ENCODE measurements at places on chromosomes 16 and 17. TPM values are rescaled to one million over a fixed set of nuclear protein-coding genes. Genes with fewer than 3 reads are reported as not detected.

- no peaks in the 10 kb centered on the region for H3K27me3 ChIP-seq
- no peak for DNase-seq
- no peak overlapping the region for H3K4me3 ChIP-seq
- peaks cover 60% of the 10 kb centered on the region for H3K36me3 ChIP-seq
Measured at GRCh38 chr16:74305978-74306784, 9.6 kb downstream of the PSMD7 start.

The BCAR1 gene
- total RNA-seq: 0.95 TPM

DNA sequence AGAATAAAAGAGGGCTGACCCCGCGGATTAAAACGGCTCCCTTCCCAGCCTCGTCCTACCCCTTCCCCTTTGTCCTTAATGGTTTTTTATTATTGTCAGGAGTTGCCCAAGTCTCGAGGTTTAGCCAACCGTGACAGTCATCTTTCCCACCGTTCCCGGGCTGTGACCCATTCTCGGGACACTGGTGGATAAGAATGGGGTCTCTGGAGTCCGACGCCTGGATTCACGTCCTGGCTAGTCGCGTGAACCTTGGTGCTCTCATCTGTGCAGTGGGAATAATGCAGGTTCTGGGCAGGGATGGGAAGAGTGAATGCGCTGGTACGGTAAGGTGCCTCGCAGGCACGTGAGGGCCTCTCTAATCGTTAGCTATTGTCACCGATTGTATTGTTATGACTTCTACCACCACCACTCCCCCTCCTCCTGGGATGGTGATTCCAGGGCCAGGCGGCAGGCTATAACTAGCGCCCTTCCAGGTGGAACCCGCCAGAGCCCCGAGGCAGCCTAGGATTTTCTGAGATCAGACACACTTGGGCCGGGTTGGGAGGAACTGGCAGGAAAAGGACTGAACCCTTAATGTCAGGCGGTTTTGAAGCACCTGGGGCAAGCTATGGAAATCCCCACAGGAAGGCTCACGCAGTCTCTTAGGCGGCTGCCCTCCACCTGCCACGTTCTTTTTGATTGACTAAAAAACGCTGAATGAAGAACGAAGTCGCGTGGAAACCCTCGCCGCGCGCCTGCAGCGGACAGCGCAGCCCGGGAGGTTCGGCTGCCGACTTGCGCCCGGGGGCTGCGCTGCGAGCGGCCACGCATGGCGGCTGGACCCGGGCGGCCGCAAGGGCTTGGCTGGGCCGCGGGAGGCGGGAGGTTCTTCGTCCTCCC lies 2.7 kb downstream of the HS3ST3B1 start:
- H3K36me3 ChIP-seq: no peaks in the 10 kb centered on the region
- H3K27ac ChIP-seq: peak overlapping the region; percentile 82

DNA sequence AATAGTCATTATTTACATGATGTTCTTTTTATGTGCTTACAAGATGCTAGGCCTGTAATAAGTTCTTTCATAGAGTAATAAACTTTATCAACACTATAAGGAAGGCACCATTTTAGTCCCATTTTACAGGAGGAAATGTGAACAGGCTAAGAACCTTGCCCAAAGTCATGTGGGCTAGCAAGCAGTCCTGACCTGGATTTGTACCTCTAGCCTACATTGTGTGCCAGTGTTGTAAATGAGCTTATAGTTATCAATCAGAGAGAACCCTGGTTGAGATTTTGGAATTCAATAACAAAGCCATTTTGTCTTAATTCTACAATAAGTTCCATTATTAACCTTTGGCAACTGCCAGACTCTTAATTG lies 6.7 kb upstream of the TBKBP1 start:
- H3K36me3 ChIP-seq: peaks cover 4% of the 10 kb centered on the region
- no peak overlapping the region for H3K4me3 ChIP-seq
- DNase-seq: no peak
- H3K27ac ChIP-seq: no peak overlapping the region

The CA4 gene
- total RNA-seq: not detected

GRCh38 chr17:81867170-81867990 lies 3.8 kb downstream of the ARHGDIA start:
- no peak overlapping the region for H3K27ac ChIP-seq
- H3K4me3 ChIP-seq: no peak overlapping the region
- DNase-seq: no peak
- H3K27me3 ChIP-seq: no peaks in the 10 kb centered on the region
- peaks cover 27% of the 10 kb centered on the region for H3K36me3 ChIP-seq

DNA sequence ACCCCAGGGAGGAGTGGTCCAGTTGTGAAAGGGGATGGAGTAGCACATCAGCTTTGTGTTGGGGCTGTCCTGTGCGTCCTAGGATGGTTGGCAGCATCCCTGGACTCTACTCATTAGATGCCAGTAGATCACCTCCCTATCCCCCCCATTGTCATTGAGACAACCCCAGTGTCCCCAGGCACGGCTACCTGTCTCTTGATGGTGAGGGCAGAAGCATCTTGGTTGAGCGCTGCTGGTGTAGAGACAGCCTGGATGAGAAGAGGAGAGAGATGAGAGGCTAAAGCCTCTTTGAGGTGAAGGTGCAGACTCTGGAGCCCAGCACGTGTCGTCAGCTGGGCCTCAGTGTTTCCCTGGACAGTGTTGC lies 55.4 kb downstream of the TNFRSF13B start:
- no peaks in the 10 kb centered on the region for H3K27me3 ChIP-seq
- peaks cover 11% of the 10 kb centered on the region for H3K4me1 ChIP-seq
- DNase-seq: no peak
- no peak overlapping the region for H3K27ac ChIP-seq

The TBL3 gene
- 74.6 TPM for total RNA-seq

GRCh38 chr17:82201498-82201910 lies 11.1 kb downstream of the CCDC57 start:
- H3K27ac ChIP-seq: no peak overlapping the region
- H3K27me3 ChIP-seq: no peaks in the 10 kb centered on the region
- peaks cover 2% of the 10 kb centered on the region for H3K36me3 ChIP-seq
- DNase-seq: no peak
- peaks cover 46% of the 10 kb centered on the region for H3K4me1 ChIP-seq

- H3K4me3 ChIP-seq: no peak overlapping the region
- H3K27ac ChIP-seq: no peak overlapping the region
- no peaks in the 10 kb centered on the region for H3K36me3 ChIP-seq
- peaks cover 16% of the 10 kb centered on the region for H3K4me1 ChIP-seq
Measured at GRCh38 chr16:84818989-84819643, 669 bp upstream of the CRISPLD2 start.

The RPAIN gene
- total RNA-seq: 51.0 TPM

DNA sequence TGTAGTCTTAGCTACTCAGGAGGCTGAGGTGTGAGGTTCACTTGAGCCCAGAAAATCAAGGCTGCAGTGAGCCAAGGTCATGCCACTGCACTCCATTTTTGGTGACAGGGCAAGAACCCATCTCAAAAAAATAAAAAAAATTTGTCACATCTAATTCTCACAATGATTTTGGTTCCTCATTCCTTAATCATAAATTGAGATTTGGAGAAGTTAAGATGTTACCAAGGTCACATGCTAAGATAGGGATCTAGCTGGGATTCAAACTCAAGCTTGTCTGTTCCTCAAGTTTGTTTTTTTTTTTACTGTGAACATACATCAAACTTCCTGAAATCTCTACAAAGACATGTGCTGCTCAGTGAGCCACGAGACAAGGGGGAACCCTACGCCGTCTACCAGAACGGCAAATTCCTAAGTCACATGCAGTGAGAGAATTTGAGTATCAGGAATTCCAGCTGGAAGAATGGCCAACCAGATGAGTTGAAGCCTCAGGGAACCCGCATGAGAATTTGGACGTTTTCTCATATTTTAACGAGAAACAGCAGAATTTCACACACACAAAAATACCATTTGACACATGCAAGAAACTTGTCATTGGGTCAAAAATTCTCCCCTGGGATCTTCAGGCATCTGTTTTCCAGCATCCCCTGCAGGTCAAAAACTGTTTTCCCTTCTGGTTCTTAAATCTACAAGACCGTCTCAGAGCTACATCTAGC lies 414.1 kb upstream of the GOT2 start:
- DNase-seq: no peak
- H3K4me3 ChIP-seq: no peak overlapping the region
- no peaks in the 10 kb centered on the region for H3K4me1 ChIP-seq
- H3K36me3 ChIP-seq: no peaks in the 10 kb centered on the region
- H3K27ac ChIP-seq: no peak overlapping the region
- H3K27me3 ChIP-seq: no peaks in the 10 kb centered on the region

DNA sequence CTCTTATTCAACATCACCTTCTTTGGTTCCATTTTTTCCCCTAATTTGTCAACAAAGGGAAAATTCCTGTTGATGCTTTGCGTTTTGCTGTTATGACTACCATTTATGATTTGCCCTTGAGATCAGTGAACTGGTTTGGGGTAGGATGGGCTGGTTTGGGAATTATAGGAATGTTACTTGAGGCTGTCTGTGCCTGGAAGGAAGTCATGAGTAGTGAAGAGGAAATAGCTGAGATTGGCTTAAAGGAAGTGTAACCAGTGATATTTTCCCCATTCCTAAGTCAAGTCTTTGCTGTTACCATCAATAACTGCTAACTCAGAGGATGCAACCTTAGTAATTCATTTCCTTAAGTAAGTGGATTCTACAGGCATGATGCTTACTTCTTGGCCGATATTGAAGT lies 179.2 kb downstream of the MAP2K6 start:
- H3K27ac ChIP-seq: no peak overlapping the region
- no peaks in the 10 kb centered on the region for H3K27me3 ChIP-seq
- no peak overlapping the region for H3K4me3 ChIP-seq
- no peaks in the 10 kb centered on the region for H3K36me3 ChIP-seq
- no peak for DNase-seq

The MSRB1 gene
- 20.4 TPM for total RNA-seq

The LGALS9B gene
- not detected for total RNA-seq

GRCh38 chr17:68981288-68981687 lies 26.1 kb upstream of the ABCA8 start:
- H3K27me3 ChIP-seq: no peaks in the 10 kb centered on the region
- H3K4me3 ChIP-seq: no peak overlapping the region
- no peak for DNase-seq
- no peaks in the 10 kb centered on the region for H3K36me3 ChIP-seq
- H3K4me1 ChIP-seq: no peaks in the 10 kb centered on the region

- DNase-seq: no peak
- H3K4me3 ChIP-seq: no peak overlapping the region
- H3K27ac ChIP-seq: no peak overlapping the region
- no peaks in the 10 kb centered on the region for H3K4me1 ChIP-seq
Measured at GRCh38 chr17:28996554-28997096, 9.2 kb downstream of the SEZ6 start.

DNA sequence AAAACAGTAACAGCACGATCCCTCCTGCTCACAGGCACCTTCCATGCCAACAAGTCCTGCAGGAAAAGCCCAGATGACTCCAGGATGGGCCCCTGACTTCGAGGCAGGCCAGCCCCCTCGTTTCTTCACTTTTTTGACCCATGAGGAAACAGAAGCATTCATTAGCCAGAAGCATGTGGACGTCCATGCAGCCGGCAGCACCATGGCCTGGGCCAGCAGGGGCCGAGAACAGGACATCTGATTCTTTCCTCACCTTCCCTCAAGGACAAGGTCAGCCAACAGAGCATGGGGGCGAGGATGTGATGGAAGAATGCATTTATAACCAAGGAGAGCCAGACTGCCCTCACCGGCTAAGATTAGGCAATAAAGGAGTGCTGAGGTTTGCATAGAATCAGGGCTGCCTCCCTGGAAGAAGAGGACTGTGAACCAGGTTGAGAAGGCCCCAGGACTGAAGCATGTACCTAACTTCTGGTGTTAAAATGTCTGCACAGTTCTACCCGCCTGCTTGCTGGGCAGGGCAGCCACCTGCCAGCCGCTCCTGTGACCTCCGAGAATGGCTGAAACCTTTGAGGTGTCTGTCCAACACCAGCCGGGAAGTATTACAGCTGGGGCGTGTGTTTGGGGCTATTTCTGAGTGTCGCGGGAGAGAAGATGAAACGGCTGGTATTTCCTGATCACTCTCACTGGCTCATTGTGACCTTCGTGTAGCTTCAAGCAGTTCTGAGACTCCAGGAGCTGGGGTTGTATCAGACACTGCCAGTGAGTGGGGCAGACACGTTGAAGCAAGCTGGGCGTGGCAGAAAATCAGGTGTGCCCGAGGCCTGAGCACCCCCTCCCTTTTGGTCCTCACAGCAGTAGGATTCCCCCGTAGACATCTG lies 94.0 kb upstream of the TNRC6C start:
- DNase-seq: no peak
- H3K4me3 ChIP-seq: no peak overlapping the region
- H3K4me1 ChIP-seq: peaks cover 9% of the 10 kb centered on the region
- no peak overlapping the region for H3K27ac ChIP-seq

- H3K27ac ChIP-seq: no peak overlapping the region
- H3K4me3 ChIP-seq: no peak overlapping the region
- no peak for DNase-seq
- no peaks in the 10 kb centered on the region for H3K4me1 ChIP-seq
- no peaks in the 10 kb centered on the region for H3K27me3 ChIP-seq
Measured at GRCh38 chr17:72600934-72601333, 480.1 kb downstream of the SOX9 start.

GRCh38 chr16:85856585-85856984 lies 42.4 kb upstream of the IRF8 start:
- no peaks in the 10 kb centered on the region for H3K27me3 ChIP-seq
- DNase-seq: no peak
- H3K27ac ChIP-seq: no peak overlapping the region
- no peak overlapping the region for H3K4me3 ChIP-seq

- no peaks in the 10 kb centered on the region for H3K4me1 ChIP-seq
- no peak for DNase-seq
- no peaks in the 10 kb centered on the region for H3K27me3 ChIP-seq
- no peak overlapping the region for H3K4me3 ChIP-seq
Measured at GRCh38 chr17:14871921-14872320, 393.2 kb downstream of the PMP22 start.

DNA sequence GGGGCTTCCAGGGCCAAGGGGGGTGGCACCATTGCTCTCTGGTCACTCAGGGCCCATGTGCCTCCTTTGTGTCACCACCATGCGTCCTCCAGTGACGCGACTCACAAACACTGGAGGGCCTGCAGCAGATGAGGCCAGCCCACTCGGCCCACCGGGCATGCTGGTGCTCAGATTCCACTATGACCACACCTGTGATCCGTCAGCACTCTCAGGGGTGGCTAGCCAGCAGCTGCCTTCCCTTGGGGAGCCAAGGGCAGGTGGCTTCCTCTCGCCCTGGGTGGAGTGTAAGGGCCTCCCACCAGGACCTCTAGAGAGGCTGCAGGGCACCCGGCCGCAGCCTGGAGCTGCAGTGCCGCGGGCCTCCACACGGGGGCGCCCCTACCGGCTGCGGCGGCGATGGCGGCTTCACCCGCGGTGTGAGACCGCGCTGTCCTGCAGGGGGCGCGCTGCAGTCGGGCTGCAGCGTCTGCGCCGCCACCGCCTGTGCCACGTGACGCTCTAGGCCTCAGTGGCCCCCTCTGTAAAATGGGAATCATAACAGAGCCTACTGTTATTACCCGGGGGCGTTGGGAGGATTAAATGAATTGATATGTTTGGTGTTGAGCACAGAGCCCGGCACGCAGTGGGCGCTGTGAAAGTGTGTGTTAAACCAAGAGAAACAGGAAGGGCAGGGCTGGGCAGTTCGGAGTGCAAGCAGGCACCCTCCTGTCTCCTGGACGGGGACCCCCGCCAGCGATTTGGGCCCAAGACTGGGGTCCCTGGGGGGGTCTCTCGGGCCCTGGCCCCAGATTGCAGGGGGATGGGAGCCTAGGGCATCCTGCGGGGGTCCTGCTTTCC lies 192.4 kb upstream of the GSE1 start:
- no peaks in the 10 kb centered on the region for H3K36me3 ChIP-seq
- no peak overlapping the region for H3K27ac ChIP-seq
- no peak overlapping the region for H3K4me3 ChIP-seq
- H3K4me1 ChIP-seq: peaks cover 9% of the 10 kb centered on the region
- H3K27me3 ChIP-seq: no peaks in the 10 kb centered on the region

The WSCD1 gene
- 0.13 TPM for total RNA-seq

The TMEM132E gene
- not detected for total RNA-seq

The MYH13 gene
- total RNA-seq: not detected

Measured in CD8-positive, alpha-beta memory T cell (primary cell).